ENCODE measurements at places on chromosomes 6 and 20. TPM values are rescaled to one million over a fixed set of nuclear protein-coding genes. Genes with fewer than 3 reads are reported as not detected.

DNA sequence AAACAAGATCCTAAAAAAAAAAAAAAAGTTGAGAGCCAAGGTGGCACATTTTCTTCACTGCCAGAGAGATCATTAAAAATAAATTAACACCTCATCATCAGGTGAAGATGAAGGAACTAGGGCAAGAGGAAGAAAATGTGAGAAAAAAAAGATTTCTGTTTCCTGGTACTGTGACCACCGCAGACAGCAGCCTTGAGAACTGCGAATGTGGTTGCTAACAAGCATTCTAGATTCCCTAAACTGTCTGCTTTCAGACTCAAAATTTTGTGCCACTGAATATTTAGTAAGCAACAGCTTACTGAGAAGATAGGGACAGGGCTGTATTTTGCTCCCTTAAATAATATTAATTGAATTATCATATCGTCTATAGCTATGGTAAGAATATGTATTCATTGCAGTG is 24.1 kb upstream of the MBOAT1 start:
- DNase-seq = no peak

DNA sequence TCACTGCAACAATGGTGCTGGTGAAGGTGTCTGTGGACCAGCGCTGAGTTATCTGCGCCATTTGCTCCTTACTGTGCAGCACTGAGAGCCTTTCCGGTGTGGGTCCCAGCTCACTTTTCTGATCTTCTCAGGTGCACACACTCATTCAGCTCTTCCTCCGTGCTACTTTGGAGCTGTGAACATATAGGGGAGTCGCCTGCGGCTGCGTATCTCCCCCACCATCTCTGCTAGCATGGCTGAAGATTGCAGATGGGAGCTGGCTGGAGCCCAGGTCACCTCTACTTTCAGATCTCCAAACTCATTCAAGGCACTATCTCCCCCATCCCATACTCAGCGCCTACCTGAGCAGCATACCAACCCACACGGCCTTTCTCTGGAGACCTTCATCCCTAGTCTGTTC is 96.9 kb downstream of the DHX35 start:
- no peak for DNase-seq

GRCh38 chr6:161132384-161132783 is 140.8 kb downstream of the MAP3K4 start:
- no peak for DNase-seq

Gene LY6G6C
- not detected for total RNA-seq

Gene ARFGEF3
- not detected for total RNA-seq
